ENCODE measurements at places on chromosomes 16 and 17.
A peak's percentile ranks its signal among the peaks of the same experiment; 100 is the strongest.

GRCh38 chr17:3965118-3965800, 1.0 kb upstream of the ATP2A3 start:
- peak; percentile 15 for DNase-seq

DNA sequence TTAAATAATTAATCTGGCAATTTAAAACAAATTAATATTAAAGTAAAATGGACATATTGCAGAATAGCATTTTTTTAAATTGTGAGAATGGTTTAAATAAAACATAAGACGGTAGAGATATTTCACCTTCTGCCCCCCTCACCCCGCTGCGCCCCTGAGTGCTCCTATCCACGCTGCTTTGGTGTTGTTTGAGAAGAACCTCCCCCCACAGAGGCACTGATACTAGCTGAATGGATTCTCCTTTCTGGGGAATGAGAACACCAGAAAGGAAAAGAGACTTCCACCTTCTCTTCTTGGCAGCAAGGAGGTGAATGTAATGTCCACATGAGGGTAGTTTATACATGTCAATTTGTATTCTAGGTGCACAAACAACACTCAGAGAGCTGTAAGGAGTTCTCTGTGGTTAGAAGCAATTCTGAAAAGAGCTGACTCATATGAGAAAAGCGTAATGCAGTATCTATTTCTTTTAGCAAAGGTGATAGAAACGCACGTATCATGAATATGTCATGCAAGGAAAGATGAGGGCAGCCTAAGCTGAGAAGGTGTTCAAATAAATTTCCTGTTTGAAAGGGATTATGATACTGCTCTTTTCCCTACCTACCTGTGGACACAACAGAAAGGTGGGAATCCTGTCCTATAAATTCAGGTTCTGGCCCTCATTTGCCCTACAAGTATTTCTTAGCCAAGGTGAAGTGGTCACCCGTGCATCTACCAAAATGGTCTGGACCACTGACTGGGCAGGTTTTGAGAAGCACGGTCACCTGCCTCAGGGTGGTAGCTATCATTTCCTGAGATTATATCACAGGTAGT, 126.9 kb downstream of the PARN start:
- DNase-seq, result peak; percentile 41

GRCh38 chr17:20171741-20172365, 162.7 kb downstream of the SPECC1 start:
- peak; percentile 30 for DNase-seq

DNA sequence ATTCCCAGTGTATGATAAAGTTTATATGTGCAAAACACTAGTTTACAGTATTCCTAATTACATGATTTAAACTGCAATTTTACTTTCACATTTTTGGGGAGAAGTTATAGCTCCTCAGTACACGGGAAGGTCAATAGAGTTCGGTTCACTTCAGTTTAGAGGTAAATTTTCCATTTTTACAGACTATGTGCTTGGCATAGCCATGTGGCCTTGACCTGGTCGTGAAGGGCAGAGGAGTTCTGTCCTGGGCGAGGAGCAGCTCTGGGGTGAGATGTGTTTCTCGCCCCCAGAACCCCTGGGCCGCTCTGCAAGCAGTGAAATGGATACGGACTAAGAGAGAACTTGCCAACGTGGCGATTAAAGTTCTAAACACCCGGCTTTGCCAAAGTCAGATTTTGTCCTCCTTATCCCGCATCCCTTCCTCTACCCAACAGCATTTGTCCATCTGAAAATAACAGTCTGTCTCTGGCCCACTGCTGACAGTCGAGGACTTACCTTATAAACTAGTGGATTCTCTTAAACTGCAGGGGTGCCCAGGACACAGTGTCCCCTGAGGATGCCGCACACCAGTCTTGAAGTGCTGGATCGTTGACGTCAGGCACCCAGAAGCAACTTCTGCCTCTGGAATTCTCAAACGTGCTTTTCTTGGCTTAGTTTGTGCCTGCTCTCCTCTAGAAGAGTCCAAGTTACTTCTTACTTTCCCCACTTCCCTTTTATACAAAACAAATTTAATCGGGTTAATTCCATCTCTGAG, 1.5 kb upstream of the SIAH1 start:
- peak; percentile 77 for DNase-seq

DNA sequence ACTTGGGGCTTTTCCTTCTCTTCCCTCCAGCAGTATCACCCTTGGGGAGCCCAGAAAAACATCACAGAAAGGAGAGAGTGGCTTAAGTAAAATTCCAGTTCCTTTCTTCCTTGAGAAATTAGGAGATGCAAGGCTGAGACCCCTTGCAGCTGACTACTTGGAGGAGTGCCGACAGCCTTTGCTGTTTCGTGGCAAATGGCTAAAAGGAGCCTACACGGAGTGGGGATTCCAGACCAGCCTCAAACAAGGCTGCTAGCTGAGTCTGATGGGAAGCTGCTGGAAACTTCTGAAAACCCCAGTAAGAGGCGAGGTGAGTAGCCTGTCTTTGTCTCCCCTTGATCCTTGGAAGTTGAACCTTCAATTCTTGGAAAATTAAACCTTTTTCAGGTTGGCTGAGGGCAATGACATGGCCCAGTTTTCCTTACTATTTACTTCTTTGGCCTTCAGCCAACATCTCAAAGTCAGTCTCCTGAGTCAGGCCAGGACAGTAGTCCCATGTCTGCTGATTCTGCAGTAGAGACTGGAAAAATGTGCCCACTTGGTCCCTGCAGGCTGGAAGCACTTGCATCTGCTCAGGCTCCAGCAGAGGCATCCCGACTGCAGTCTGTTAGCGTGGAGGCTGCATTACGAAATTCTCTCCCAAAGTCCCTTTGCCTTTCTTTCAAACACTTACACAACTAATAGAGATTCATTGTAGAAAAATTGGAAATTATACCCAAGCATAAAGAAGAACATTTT, 23.4 kb downstream of the SMIM36 start:
- DNase-seq, result peak; percentile 22

DNA sequence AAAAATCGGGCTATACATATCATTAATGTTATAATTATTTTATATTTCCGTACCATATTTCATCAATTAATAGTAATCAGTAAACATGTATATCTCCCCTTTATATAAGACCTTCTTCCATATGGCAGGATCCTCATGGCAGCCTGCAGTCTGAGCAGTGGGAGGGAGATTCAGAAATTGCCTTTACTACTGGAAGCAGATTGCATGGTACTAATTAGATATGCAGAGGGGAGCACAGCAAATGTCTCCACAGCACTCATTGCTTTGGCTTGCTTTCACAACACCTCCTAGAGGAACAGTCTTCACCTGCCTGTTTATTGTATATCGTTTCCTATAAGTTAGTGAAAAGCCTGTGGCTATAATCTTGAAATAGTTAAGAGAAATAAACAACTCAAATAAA, 585.8 kb upstream of the GOT2 start:
- no peak for DNase-seq

GRCh38 chr17:82008941-82009405, 13.7 kb downstream of the CENPX start:
- no peak for DNase-seq

DNA sequence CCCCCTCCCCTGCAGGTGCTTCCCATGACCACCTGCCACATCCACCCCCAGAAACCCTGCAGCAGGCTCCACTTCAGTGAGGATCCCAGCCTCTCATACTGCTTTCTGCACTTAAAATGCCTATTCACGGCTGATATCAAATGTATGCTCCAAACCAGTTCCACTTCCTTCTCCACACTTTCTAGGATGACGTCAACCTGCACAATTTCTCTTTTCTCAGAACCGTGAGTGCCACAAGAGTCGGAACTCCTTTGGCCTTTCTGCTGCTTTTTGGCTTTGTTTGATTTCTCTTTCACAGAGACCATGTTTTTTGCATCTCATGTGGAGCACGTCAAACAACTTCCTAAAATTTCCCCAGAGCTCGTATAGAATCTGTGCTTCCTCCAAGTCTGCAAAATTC, 378.8 kb upstream of the TNRC6C start:
- DNase-seq, result no peak

DNA sequence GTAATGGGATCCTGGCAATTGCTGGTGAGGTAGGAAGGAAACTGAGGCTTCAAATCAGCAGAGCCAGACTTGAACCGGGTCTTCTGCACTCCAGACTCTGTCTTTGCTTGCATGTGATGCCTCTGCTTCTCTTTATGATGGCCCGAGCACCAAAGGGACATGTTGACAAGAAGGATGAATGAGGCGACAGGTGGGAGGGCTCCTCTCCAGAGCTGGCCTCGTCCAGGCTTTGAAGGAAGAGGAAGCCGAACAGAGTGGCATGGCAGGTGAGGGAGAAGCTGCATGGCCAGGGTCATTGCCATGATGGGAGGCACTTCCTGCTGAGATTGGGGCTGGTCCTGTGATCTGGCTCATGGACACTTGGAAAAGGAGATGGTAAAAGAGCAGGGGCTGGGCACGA, 40.8 kb downstream of the AKAP1 start:
- no peak for DNase-seq

GRCh38 chr16:74868501-74868900, 93.9 kb upstream of the FA2H start:
- peak; percentile 7 for DNase-seq

- DNase-seq, result peak; percentile 77
Measured at GRCh38 chr17:2312736-2313135, 9.0 kb downstream of the SRR start.

DNA sequence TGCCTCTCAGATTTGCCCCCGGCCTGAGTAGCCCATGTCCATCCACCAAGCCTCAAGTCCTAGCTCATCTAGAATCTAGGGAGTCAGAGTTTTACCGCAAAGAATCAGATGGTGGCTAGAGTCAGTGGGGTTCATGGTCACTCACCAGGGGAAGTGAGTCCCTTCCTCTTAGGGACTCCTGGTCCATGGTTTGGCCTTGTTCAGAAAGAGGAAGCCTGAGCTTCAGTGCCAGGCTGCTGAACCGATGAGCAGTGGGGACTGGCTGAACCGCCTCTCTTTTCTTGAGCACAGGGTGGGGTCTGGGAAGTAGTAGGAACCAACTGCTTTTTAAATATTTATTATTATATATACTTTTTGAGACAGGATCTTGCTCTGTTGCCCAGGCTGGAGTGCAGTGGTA, 160.3 kb downstream of the NTN1 start:
- no peak for DNase-seq

- DNase-seq, result peak; percentile 28
Measured at GRCh38 chr17:49029801-49030200, 32.6 kb downstream of the IGF2BP1 start.

- no peak for DNase-seq
Measured at GRCh38 chr17:59327981-59328290, 3.5 kb upstream of the YPEL2 start.

DNA sequence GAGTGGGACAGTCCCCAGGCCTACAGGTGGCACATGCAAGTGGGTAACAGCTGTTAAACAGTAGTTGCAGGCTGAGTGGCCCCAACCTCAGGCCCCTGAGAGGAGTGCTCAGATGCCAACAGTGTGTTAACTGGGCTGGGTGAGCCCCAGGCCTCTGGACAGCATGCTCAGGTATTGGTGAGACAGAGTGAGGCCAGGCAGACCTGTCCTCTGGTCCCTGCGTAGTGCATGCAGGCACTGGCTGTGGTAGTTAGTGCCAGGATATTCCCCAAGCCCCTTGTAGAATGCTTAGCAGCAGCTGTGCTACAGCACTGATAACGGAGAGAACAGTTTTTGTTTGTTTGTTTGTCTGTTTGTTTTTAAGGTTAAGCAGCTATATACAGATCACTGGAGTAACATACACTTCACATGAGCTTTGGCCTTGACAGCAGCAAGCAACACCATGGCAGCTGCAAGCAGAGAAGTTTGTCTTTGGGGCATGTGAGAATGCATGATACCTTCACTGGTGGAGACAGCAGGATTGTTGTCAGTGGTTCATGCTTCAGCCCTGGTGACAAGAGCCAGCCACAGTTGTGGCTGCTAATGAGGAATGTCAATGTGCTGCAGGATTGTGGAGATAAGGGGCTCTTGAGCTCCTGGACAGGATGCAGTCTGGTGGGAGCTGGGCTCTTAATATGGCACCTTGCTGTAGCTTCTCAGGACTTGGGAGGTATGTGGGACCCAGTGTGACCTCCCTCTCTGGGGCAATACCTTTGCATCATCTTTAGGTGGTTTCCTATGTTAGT, 614.4 kb downstream of the CDH11 start:
- DNase-seq, result no peak

- no peak for DNase-seq
Measured at GRCh38 chr17:29251184-29251583, 4.5 kb downstream of the CRYBA1 start.

All from fibroblast of the aortic adventitia (primary cell).